ENCODE measurements at places on chromosomes 5 and 9. TPM values are rescaled to one million over a fixed set of nuclear protein-coding genes. Genes with fewer than 3 reads are reported as not detected.

GRCh38 chr9:92659601-92660000 is 10.3 kb downstream of the IPPK start:
- H3K4me1 ChIP-seq = peaks cover 11% of the 10 kb centered on the region
- no peak for DNase-seq
- H3K36me3 ChIP-seq = peaks cover 3% of the 10 kb centered on the region
- H3K4me3 ChIP-seq = no peak overlapping the region
- no peak overlapping the region for H3K27ac ChIP-seq

- peak; percentile 54 for DNase-seq
- H3K4me3 ChIP-seq = no peak overlapping the region
- peaks cover 15% of the 10 kb centered on the region for H3K4me1 ChIP-seq
- H3K27me3 ChIP-seq = no peaks in the 10 kb centered on the region
Measured at GRCh38 chr5:78717674-78718584, 69.4 kb upstream of the LHFPL2 start.

DNA sequence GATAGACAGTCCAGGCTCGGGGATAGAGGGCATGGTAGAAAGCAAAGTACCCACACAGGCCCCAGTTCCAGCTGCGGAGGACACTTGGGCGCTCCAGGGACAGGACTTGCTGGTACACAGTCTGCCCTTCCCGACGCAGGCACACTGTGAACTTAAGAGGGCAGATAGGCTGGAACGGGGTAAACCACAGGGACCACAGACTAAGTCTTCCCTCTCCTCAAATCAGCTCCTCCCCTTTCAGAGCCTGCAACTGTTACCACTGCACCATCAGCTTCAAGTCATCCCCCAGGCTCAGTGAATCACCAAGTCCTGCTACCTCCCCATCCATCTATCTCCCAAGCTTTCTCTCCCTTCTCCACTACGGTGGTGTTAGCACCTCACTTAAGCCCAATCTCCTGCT is 7.3 kb downstream of the GBA2 start:
- H3K27me3 ChIP-seq = no peaks in the 10 kb centered on the region
- no peak overlapping the region for H3K4me3 ChIP-seq
- H3K27ac ChIP-seq = no peak overlapping the region

DNA sequence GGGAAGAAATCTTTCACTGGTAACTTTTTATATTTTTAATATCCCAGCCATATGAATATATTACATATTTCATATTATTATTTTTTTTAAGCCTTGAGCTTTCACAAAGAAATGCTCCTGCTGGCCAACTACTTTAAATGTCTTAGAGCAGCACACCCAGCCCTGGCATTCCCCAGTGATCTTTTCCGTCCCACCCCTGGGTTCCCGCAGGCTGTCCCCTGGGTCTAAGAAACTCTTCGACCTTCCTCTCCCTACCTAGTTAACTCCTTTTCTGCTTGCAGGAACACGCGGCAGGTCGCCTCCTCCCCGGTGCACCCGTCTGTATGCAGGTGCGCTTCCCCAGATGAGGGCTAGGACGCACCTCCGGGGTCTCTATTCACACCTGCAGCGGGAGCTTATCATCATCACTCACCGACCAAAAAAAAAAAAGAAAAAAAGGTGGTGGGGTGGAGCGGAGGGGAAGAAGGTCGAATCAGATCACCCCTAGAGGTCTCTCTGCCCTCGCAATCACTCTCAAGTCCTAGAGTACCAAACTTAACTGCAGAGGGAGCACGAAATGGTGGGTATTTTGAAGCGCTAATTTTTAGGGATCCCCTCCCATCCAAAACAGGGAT is 696 bp downstream of the ZFP62 start:
- H3K4me3 ChIP-seq = peak overlapping the region; percentile 95

The EIF4EBP3 gene
- 3.6 TPM for total RNA-seq

DNA sequence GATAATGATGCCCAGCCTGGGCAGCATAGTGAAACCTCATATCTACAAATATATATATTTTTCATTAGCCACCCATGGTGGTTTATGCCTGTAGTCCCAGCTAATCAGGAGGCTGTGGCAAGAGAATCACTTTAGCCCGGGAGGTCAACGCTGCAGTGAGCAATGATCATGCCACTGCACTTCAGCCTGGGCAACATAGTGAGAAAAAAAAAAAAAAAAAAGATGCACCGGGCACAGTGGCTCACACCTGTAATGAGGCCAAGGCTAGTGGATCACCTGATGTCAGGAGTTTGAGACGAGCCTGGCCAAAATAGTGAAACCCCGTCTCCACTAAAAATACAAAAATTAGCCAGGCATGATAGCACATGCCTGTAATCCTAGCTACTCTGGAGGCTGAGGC is 50.2 kb upstream of the ADRA1B start:
- H3K4me3 ChIP-seq = no peak overlapping the region
- H3K4me1 ChIP-seq = no peaks in the 10 kb centered on the region
- no peak overlapping the region for H3K27ac ChIP-seq
- no peak for DNase-seq
- no peaks in the 10 kb centered on the region for H3K36me3 ChIP-seq
- H3K27me3 ChIP-seq = no peaks in the 10 kb centered on the region

DNA sequence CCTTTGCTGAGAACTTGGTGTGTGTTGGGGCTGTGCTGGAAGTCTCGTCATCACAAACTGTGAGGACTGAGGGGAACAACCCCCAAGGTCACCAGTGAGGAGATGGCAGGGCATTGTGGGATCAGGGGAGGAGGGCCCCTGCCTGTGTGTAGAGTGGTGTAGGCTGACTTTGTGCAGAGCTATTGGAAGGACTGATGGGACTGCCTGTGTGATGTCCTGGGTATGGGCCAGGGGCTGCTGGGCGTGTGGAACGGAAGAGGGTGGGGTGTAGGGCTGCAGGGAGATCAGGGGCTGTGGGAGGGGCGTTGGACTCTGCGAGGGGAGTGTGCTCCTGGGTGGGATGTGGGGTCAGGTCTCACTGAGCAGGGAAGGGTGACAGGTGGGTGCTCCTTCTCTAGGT is 3.6 kb downstream of the WNK2 start:
- peaks cover 23% of the 10 kb centered on the region for H3K27me3 ChIP-seq
- no peaks in the 10 kb centered on the region for H3K36me3 ChIP-seq
- no peak overlapping the region for H3K4me3 ChIP-seq
- no peak for DNase-seq
- H3K4me1 ChIP-seq = no peaks in the 10 kb centered on the region
- H3K27ac ChIP-seq = no peak overlapping the region

DNA sequence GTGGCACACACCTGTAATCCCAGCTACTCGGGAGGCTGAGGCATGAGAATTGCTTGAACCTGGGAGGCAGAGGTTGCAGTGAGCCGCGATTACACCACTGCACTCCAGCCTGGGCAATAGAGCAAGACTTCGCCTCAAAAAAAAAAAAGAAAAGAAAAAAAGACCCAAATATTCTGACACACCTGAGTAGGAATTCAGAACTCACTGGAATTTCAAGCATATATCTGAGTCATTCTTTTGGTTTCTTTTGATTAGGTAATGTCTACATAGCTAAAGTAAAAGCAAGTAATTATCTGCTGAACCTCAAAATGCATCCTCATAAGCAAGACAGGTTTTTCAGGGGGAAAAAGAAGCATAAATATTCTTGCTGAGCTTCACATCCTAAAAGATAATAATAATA is 35.9 kb downstream of the ANKRD31 start:
- H3K36me3 ChIP-seq = no peaks in the 10 kb centered on the region
- no peak overlapping the region for H3K4me3 ChIP-seq
- H3K27me3 ChIP-seq = no peaks in the 10 kb centered on the region

DNA sequence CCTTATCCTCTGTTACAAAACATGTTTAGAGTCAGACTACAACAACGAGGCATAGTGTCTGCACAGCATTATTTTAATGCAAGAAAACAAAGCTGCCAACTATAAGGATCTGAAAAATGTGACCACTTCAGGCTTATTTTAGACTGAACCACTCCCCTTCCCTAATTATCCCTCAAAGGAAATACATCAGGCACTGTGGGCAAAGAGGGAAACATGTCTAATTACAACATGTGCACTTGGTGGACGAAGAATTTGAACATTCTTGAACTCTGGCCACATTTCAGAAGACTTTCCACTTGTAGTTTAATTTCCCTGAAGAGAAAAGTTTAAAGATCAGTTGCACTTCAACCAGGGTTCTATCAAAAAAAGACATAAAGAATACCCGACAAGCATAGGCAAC is 3.8 kb downstream of the MTMR12 start:
- no peak overlapping the region for H3K4me3 ChIP-seq
- peaks cover 10% of the 10 kb centered on the region for H3K4me1 ChIP-seq
- no peak for DNase-seq

The FBP1 gene
- total RNA-seq = not detected

The MARCOL gene
- not detected for total RNA-seq

The SPAG8 gene
- total RNA-seq = 0.52 TPM

DNA sequence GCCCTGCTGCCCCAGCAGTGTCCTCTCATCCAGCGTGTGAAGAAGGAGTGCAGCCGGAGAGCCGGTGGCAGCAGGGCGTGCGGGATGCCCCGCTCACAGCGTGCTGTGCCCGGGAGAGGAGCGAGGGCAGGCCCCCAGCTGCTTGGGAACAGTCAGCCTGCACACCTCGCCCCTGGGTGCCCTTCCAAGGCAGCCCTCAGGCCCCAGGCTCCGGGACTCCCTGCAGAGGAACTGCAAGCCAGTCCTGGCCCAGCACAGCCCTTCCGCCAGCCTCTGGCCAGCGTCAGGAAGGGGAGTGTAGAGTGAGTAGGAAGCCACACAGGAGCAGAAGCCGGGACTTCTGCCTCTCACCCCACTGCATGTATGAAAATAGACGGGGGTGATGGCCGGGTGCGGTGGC is 43.5 kb downstream of the ADAMTS2 start:
- H3K27ac ChIP-seq = no peak overlapping the region
- no peak for DNase-seq
- no peaks in the 10 kb centered on the region for H3K36me3 ChIP-seq
- no peaks in the 10 kb centered on the region for H3K4me1 ChIP-seq

GRCh38 chr9:7799944-7800285 is 337 bp upstream of the DMAC1 start:
- H3K27ac ChIP-seq = peak overlapping the region; percentile 81
- peaks cover 3% of the 10 kb centered on the region for H3K36me3 ChIP-seq
- no peak for DNase-seq
- peak overlapping the region; percentile 72 for H3K4me3 ChIP-seq
- H3K27me3 ChIP-seq = no peaks in the 10 kb centered on the region

DNA sequence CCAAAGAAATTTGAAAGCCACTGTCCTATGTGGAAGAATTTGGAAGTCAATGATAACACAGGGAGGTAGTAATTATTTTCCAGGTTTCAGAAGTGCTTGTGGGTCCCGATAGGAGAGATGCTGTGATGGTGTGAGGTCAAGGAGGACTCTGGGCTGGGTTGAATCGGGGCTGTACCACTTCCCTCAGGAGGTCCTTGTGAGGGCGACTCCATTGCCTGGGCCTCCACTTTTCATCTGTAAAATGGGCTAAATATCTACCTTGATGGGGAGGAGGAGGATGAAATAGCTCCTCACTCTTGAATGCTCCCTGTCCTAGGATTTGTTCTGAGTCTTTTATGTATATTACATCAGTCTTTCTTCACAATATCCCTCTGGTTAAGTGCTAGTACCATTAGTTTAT is 59.0 kb downstream of the ROPN1L start:
- H3K27ac ChIP-seq = no peak overlapping the region
- H3K4me3 ChIP-seq = no peak overlapping the region
- no peaks in the 10 kb centered on the region for H3K36me3 ChIP-seq
- peaks cover 2% of the 10 kb centered on the region for H3K27me3 ChIP-seq
- no peak for DNase-seq
- H3K4me1 ChIP-seq = no peaks in the 10 kb centered on the region

DNA sequence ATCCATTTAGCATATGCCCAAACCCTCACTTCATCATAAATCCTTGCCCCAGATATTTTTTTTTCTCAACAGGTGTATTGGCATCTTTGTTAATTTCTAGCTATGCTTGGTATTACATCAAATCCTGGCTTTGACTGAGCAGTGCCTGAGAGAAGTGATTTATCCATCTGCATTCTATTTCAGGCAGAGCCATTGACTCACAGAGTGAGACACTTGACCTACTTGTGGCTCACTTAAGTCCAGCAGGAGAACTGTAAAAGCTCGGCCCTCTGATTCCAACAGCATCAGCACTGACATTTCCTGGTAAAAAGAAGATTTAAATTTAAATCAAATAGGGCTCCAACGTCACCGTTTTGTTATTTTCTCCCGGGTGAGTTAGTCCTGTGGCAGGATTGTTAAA is 93.4 kb downstream of the PLK2 start:
- peak; percentile 56 for DNase-seq
- H3K27ac ChIP-seq = no peak overlapping the region
- no peaks in the 10 kb centered on the region for H3K27me3 ChIP-seq

The FOXD4L6 gene
- 0.18 TPM for total RNA-seq

DNA sequence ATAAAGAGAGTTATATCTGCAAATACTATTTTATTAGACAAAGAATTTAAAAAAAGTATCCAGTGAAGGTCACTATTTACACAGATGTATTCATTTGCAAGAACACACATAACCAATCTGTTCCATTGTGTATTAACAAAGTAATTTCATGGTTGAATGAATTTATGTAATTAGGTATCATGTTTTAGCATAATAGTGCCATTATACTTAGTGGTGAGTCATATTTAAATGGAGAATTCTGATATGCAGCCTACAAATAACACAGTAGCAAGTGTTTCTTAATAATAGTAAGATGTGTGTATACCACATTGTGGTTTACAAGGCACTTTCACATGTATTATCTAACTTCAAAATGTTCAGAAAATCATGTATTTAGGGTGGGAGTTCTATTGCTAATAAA is 1028.5 kb upstream of the ACO1 start:
- no peaks in the 10 kb centered on the region for H3K36me3 ChIP-seq
- no peaks in the 10 kb centered on the region for H3K27me3 ChIP-seq
- DNase-seq = no peak
- no peak overlapping the region for H3K4me3 ChIP-seq
- no peak overlapping the region for H3K27ac ChIP-seq

- H3K4me1 ChIP-seq = peaks cover 8% of the 10 kb centered on the region
- DNase-seq = peak; percentile 4
- no peak overlapping the region for H3K27ac ChIP-seq
- H3K27me3 ChIP-seq = no peaks in the 10 kb centered on the region
- no peaks in the 10 kb centered on the region for H3K36me3 ChIP-seq
- H3K4me3 ChIP-seq = no peak overlapping the region
Measured at GRCh38 chr5:62083247-62083646, 222.8 kb upstream of the KIF2A start.

DNA sequence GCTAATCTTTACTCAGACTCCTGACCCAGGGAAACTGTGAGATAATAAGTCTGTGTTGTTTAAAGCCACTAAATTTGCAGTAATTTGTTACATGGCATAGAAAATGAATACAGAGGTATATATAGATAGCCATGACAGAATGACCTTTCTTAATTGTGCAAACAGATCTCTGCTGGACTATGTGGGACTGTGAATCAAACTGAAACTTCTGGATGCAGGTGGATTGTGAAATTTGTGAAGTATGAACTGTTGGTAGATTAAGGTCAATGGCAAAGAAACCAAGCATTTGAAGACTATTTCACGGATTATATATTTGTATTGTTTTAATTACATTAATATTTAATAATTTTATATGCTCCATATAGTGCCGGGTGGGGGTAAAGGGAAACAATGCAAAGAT is 52.2 kb upstream of the GPR151 start:
- DNase-seq = no peak
- H3K4me3 ChIP-seq = no peak overlapping the region
- H3K36me3 ChIP-seq = no peaks in the 10 kb centered on the region

The GAS1 gene
- 5.1 TPM for total RNA-seq
